ENCODE measurements at places on chromosomes 3 and 15.

GRCh38 chr3:71614426-71614825, 30.9 kb upstream of the FOXP1 start:
- no peak for DNase-seq

DNA sequence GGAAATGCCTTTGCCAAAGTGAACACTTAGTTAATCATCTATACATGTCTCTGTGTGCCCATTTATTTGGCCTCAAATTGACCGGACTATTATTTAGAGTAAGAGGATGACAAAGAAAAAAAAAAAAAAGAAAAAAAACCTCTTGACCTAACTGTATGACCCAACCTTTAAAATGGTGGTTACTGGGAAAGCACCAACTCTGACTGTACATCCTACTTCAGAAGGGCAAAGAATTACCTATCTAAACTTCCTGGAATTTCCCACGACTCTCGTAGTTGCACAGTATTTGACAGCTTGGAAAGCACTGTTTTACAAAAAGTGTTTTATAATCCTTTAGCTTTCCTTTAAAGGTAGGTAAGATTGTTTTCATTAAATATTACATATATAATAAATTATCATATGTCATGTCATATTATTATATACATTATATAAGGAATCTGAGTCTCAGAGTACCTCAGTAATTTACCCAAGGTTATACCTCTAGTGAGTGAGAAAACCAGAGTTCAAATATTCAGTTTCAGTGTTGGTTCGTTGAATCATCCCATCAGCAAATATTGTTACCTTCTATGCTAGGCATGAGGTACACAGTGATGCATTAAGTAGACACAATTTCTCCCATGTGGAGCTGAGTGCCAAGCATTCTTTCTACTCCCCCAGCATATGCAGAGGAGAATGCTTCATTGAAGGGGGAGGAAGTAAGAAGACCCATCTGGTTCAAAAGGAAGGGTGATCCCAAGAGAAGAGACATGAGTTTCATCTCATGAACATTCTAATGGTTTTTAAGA, 5.0 kb downstream of the BCL2A1 start:
- DNase-seq, result peak; percentile 29

DNA sequence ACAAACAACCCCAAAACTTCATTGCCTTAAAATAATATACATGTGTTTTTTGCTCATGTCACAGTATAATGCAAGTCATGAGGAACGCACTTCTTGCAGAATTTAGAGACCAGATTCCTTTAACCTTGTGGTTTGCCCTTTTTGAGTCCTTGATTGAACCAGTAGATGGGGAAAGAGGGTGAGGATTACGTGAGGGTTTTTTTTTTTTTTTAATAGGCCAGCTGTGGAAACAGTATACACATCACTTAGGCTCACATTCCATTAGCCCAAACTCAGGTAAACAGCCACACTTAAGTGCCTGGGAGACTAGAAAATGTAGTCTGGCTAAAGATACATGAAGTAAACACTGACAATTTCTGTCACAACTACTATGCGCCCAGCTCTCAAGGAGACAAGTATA, 114.9 kb upstream of the MLF1 start:
- DNase-seq, result no peak

GRCh38 chr15:28886431-28887338, 911 bp downstream of the APBA2 start:
- DNase-seq, result no peak

DNA sequence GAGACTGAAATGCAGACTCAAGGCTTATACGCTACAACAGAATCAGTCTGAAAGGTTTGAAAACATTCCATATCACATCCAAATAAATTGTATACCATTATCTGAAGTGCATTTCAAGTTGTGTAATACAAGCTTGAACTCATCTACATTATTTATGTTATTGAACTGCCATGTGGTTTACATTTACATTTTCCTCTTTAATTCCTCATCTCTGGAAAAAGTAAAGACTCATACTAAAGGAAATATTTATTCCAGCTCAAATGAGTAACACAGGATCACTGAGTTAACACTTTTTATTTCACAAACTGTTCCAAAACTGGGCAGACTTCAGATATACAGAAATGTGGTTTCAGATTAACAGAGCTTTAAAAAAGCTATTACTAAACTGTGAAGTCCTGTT, 282.5 kb downstream of the ULK4 start:
- no peak for DNase-seq

DNA sequence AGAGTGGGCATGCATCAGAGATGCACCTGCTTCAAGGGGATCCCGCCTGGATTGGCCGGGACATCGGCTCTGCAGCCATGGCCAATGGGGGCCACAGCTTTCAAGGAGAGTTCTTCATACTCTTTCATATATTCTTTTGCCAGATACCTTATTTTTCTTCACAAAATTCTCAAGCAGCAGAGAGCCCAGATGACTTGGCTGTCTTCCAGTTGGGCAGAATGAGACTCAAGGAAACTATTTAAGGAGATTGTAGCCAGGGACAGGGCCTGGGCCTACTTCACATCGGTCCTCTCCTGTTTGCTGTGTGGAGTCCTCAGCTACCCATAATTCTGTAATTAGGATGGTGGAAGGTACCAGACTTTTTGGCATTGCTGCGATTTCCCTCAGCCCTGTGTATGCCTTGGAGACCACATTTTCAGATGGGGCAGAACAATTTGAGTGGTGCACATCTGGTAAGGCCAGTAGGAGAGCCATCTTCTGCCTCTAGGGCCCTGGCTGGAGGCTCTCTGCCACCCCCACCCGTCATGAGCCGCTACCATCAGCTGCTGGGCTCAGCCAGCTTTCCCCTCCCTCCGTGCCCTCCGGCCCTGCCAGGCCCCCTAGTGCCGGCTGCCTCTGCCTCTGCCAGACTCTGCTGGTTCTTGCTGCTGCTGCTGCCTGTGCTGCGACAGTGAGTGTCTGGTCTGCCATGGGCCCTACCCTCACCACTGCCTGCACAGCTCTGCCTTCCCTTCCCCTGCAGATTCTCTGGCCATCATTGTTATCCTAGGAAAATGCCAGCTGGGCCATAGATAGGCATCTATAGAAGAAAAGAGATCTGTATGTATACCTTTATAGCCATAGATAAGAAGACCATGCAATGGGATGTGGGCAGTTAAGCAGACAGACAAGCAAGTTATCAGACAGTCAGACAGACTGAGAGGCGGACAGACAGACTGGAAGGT, 6.7 kb downstream of the PLIN1 start:
- DNase-seq, result no peak

GRCh38 chr3:30644615-30645014, 38.2 kb downstream of the TGFBR2 start:
- no peak for DNase-seq

- DNase-seq, result no peak
These were observed 1297.9 kb downstream of the ROBO2 start for GRCh38 chr3:78337801-78338211.

DNA sequence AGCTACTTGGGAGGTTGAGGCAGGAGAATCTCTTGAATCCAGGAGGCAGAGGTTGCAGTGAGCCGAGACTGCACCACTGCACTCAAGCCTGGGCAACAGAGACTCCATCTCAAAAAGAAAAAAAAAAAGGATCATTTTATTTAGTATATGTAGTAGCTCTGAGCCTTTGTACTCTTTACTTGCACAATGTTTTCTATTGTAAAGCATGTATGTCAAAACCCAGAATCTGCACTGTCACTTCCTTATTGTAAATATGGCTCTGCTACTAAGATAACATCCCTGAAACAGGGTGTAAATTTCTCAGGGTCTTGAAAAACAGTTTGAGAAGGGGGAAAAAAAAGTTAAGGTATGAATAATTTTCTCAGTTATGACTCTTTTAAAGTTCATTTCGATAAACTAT, 35.1 kb downstream of the SLMAP start:
- peak; percentile 88 for DNase-seq

GRCh38 chr3:72888546-72889309, 882 bp downstream of the GXYLT2 start:
- no peak for DNase-seq

GRCh38 chr3:170695486-170696064, 109.7 kb upstream of the SLC7A14 start:
- DNase-seq, result no peak

- DNase-seq, result no peak
These were observed 28.9 kb upstream of the OSTN start for GRCh38 chr3:191170097-191170496.

DNA sequence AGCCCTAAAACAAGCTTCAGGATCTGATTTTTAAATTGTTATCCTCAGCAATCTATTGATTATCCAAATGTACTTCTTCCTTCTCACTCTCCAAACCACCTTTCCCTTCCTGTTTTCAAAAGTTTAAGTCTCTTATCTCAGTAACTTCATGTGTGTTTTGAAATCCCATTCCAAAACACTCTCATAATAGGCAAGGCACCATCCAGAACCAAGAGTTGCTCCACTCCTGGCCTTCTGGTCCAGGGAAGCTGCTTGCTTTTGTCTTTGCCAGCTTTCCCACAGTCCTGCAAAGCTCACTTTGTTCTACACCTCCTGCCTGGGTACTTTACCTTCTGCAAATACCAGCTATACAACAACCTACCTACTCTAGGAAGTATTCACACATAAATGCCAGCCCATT, 63.5 kb downstream of the MLH1 start:
- no peak for DNase-seq

DNA sequence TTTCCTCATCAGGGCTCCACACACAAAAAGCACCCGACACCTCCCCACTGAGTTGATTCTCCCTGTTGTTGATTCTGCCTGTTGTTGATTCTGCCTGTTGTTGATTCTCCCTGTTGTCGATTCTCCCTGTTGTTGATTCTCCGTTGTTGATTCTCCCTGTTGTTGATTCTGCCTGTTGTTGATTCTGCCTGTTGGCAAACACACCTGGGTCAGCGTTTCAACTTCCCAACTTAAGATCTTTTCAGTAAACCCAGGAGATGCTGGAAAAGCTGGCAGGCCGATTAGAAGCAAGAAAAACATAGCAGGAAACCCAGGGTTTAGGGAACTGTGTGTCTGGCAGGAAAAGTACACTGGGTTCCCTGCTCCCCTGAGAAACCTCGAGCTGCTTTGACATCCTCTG, 47.9 kb downstream of the TNK2 start:
- DNase-seq, result no peak

GRCh38 chr15:33852570-33852969, 115.7 kb upstream of the CHRM5 start:
- no peak for DNase-seq

DNA sequence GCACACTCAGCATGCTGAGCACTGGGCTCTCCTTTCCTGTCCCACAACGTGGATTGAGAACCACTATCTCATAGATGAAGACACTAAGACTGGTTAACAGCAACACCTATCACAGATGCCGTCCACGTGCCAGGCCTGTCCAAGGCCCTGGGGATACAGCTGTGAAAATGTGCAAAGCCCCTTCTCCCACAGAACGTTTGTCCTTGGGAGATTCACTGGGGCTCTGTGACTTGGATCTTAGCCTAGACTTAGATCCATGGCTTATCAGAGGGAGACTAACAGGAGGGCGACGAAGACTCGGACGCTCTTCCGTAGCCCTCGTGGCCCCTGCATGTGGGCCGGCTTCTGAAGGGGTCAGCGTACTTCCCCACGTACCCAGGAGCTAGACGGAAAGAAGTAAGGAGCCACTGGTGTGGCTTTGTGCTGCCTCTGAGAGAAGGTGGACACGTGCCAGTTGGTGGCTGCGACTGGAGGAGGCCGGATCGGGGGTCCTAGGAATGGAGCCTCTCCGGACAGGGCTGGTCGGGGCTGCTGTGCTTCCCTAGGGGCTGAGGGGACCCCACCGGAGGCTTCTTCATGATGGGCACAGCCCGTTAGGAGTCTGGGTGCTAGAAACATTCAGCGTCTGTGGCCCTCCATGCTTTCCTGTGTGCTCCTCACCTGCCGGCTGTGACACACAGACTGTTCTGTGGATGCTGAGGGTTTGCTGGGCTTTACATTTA, 964 bp downstream of the NRROS start:
- peak; percentile 48 for DNase-seq

DNA sequence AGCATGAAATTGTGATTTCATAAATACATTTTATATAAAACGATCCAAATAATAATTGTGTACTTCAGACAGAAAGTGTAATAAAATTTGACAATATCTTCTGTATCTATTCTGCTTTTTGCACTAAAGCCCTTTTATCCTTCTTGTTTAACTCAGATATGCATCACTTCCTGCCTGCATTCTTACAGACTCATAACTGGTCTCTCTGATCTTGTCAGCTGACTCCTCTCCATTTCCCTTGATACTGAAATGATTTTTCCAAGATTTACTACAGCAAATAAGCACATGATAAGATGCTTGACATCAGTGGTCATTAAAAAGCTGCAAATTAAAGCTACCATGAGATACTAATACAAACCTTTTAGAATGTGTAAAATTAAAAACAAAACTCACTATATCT, 25.3 kb upstream of the SI start:
- no peak for DNase-seq

DNA sequence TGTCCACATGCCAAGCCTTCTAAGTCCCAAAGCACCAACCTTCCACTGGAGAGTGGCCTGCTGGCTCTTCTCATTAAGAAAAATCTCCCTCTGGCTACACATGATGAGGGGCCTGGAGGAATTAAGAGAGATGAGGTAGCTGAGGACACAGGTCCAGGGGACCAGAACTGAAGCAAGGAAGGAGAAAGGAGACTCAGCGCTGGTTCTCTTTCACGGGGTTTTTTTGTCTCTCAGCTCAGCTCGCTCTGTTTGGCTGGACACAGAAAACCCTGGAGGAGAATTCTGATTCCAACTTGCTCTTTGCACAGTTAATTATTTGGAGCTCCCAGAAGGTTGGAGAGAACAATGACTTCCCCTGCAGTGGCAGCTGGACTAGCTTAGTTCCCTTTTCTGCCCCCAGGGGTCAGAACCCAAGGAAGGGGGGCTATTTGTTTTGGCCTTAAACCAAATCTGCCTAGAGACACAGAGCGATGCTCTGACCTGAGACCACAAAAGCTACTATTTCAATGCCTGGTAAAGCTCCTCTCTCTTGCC, 507.6 kb downstream of the FHIT start:
- DNase-seq, result no peak

- DNase-seq, result no peak
These were observed 79.4 kb upstream of the PLXNA1 start for GRCh38 chr3:126903521-126903920.

DNA sequence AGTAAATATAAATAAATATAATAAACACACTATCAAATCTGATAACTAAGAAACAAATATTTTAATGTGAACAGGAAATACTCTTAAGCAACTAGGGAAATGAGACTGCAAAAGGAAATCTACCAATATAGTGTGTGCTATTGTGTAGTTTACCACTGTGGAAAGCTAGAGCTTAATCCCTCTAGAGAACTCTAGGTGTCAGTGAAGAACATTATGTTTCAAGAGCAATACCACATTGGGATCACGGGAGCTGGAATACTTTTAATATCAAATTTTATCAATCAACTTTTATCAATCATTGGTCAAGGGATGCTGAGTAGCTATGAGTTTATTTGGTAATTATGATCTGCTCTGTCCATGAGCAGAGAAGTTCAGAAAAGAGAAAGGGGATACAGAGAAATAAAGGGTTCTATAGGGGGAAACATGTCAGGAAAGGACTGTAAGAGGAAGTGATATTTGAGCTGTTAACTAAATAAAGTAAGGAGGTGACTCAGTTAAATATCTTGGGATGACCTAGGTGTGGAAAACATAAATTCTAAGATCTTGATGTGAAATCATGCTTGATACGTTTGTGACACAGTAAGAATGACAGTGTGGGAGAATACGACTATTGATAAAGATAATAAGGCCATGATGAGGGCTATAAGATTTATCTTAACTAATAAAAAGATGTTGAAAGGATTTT, 762.2 kb upstream of the ALCAM start:
- DNase-seq, result no peak
